ENCODE measurements at places on chromosomes 1 and 21. TPM values are rescaled to one million over a fixed set of nuclear protein-coding genes. Genes with fewer than 3 reads are reported as not detected.

The CELA2B gene
- not detected for total RNA-seq

The FCRL2 gene
- not detected for total RNA-seq

The SH2D2A gene
- 0.13 TPM for total RNA-seq

The LRRC71 gene
- not detected for total RNA-seq

The KDM1A gene
- total RNA-seq = 72.6 TPM

The SLC2A5 gene
- total RNA-seq = 25.9 TPM

The FLAD1 gene
- total RNA-seq = 13.0 TPM

The CLDN14 gene
- 0.26 TPM for total RNA-seq

The DVL1 gene
- total RNA-seq = 85.9 TPM

The DMRTB1 gene
- not detected for total RNA-seq

The SYPL2 gene
- 0.91 TPM for total RNA-seq

The WNT3A gene
- not detected for total RNA-seq

The IQGAP3 gene
- total RNA-seq = 16.6 TPM

The S100A8 gene
- total RNA-seq = not detected

The MROH7 gene
- total RNA-seq = 0.73 TPM

The HES3 gene
- total RNA-seq = not detected

The VSIG8 gene
- total RNA-seq = 0.07 TPM

The MPL gene
- not detected for total RNA-seq

The TMOD4 gene
- total RNA-seq = not detected

The KPRP gene
- total RNA-seq = not detected

The ASTN1 gene
- 0.03 TPM for total RNA-seq

The SESN2 gene
- 32.8 TPM for total RNA-seq

The VWA5B1 gene
- not detected for total RNA-seq

The CCDC24 gene
- total RNA-seq = 5.1 TPM

The PROK1 gene
- not detected for total RNA-seq

The AMY1A gene
- total RNA-seq = not detected

The FAM78B gene
- total RNA-seq = 0.36 TPM

The GBP2 gene
- 24.2 TPM for total RNA-seq

The ATP1A2 gene
- 1.5 TPM for total RNA-seq

The CFAP107 gene
- total RNA-seq = not detected

The ALDH4A1 gene
- total RNA-seq = 9.9 TPM

The RNU1-3 gene
- total RNA-seq = under 0.01 TPM

The CYP4A11 gene
- total RNA-seq = not detected

The HSF2BP gene
- total RNA-seq = 2.8 TPM

The INSRR gene
- total RNA-seq = under 0.01 TPM

The POU2F1 gene
- 7.5 TPM for total RNA-seq

The LRRC38 gene
- not detected for total RNA-seq

The MR1 gene
- 25.9 TPM for total RNA-seq

The USP16 gene
- total RNA-seq = 21.1 TPM

The GGPS1 gene
- total RNA-seq = 28.5 TPM

The HECTD3 gene
- total RNA-seq = 28.0 TPM

The MAP10 gene
- 0.85 TPM for total RNA-seq

The GREM2 gene
- 14.7 TPM for total RNA-seq

The TEDDM1 gene
- not detected for total RNA-seq

The GPATCH2 gene
- 14.8 TPM for total RNA-seq

The FCGR2B gene
- not detected for total RNA-seq

The PLPPR4 gene
- total RNA-seq = 46.9 TPM

The ABCG1 gene
- total RNA-seq = 3.3 TPM

The TESK2 gene
- 1.3 TPM for total RNA-seq

The HLX gene
- total RNA-seq = 4.9 TPM

The PIGV gene
- total RNA-seq = 14.5 TPM
